ENCODE measurements at places on chromosomes 1 and 21.

DNA sequence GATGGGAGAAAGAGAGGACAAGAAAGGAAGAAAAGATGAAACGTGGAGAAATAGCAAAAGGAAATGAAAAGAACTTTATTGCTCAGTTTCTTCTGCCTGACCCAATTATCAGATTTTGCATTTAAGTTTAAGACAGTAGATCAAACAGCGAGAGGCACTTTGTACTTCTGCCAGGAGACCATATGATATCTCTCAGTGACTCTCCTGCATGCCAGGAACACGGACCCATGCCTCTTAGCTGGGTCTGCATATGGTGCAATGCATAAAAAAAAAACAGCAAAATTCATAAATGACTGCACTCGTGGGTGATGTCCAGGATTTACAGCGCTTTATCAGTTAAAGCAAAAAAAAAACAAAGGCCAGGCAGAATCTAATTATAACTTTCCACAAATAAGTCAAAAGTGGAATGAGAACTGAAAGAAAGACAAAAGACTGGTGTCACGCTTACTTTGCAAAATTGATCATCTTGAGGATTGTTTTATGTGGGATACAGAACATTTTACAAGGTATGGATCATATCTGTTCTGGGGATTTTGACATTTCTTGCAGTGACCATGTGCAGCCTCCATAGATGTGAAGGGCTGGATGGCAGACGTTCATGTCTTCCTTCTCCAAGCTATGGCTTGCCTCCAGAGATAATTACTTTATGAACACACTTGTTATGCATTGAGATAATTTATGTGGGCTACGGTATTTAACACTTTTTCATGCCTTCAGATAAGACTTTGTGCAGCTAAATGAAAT is 79.5 kb downstream of the RUNX1 start:
- no peak for DNase-seq

DNA sequence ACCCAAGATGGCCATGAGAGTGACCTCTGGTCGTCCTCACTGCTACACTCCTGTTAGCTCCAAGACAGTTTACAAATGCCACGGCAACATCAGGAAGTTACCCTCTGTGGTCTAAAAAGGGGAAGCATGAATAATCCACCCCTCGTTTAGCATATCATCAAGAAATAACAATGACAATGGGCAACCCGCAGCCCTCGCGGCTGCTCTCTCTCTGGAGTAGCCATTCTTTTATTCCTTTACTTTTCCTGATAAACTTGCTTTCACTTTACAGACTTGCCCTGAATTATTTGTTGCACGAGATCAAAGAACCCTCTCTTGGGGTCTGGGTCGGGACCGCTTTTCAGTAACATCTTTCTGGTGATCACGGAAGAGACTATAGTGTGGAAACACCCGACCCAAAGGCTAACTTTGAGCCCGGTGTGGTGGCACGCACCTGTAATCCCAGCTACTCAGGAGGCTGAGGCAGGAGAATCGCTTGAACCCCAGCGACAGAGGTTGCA is 19.8 kb upstream of the COX20 start:
- DNase-seq = no peak

- peak; percentile 74 for DNase-seq
These were observed at the start of gene SUSD4 for GRCh38 chr1:223363856-223364684. Gene SUSD4, minus strand, starts transcription at chr1:223364176. Its CDS starts 751 bp downstream, at chr1:223363425.

DNA sequence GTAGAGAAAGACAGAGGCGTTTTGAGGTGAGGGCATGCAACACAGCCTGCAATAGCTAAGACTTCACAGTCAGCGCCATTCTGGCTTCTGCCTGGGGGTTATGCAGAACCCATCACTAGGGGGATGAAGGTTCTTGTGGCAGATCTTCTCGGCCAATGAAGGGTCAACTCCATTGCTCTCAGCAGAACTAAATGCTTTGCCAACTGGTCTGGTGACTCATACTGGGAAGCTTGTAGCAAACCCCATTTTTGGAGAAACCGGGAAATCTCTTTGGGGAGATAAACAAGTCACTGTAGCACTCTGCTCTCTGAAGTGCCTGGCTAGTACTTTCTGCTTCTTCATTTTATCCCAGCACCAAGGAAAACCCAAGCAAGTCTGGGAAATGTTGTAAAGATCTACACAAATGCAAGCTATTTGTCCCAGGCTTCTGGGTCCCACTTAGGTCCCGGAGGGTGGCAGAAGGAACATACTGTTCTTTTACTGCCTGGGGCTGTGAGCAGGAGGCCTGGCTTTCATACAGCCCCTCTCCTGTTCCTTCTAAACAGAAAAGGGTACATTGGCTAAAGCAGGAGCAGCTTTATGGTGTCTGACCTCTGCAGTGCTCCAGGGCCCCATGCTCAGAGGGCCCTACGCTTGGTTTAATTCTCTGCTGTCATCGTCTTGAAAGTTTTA is 28.8 kb downstream of the SHISA4 start:
- no peak for DNase-seq

DNA sequence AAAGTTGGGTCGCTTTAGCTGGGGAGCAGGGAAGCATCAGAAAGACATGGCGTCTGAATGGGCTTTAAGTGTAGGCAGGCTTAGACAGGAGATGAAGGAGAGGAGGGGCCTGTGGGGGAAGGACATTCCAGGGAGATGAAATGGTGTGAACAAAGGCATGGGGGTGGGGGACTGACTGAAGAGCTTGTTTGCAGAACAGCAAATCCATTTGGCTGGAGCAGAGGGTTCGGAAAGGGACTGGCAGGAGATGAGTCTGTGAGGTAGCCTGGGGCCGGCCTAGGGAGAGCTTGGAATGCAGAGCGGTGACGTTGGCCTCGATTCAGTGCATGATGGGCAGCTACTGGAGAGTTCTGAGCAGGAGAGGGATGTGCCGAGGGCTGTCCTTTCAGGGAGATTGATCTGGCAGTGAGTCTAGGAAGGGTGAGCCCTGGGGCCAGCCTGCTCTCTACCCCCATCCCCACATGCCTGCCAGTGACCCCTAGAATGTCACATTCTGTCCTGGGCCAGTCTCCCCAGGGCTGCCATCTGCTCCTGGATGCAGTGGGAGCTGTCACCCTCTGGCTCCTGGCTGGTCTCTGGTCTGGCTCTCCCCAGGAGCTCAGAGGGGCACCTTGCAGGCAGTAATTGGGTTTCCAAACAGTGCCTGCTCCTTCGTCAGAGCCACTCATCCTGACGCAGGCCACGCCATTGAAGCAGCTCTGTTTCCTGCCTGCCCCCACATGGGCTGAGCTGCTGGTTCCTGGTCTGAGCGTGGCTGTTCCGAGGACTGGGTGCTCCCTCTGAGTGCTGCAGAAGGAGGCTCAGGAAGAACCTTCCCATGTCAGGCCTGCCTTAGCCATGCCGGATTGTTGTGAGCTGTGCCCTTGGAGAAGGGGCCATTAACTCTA is 22.3 kb upstream of the TMEM222 start:
- DNase-seq = no peak

- no peak for DNase-seq
These were observed 8.6 kb downstream of the TMED5 start for GRCh38 chr1:93171549-93172034.

DNA sequence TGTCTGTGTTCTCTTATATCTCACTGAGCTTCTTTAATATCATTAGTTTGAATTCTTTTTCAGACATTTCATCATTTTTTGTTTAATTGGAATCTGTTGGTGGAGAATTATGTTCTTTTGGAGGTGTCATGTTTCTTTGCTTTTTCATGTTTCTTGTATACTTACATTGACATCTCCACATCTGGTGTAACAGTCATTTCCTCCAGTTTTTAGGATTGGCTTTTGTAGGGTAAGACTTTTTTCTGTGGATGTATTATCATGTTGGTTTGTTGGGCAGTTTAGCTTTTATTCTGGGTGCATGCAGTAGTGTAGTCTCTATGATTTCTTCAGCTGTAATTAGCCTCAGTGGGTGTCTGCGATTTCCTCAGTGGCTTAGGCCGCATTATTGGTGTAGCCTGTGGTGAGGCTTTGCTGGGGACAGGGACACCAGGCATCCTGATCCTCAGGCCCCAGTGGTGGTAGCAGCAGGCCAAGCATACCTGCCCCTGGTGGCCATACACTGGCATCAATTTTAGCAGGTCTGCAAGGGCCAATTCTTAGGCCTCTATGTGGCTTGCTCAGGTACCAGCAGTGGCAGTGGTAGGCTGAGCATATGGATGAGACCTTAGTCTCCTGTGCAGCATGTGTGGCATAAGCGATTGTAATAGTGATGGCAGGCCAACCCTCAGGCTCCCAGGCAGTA is 77.6 kb upstream of the SAMD13 start:
- DNase-seq = no peak

Data from CD4-positive, alpha-beta T cell treated with Interleukin-21 for 1 hour (primary cell).